ENCODE measurements at places on chromosomes 7 and 10. TPM values are rescaled to one million over a fixed set of nuclear protein-coding genes. Genes with fewer than 3 reads are reported as not detected.

Gene GIMAP7
- not detected for total RNA-seq

Gene NUTM2D
- 0.56 TPM for total RNA-seq

Gene ODAD2
- total RNA-seq = 1.1 TPM

Gene MYO1G
- under 0.01 TPM for total RNA-seq

Gene ASB15
- total RNA-seq = not detected

Gene SPDYE5
- total RNA-seq = not detected

Gene FKBP6
- total RNA-seq = not detected

Gene SMARCD3
- 37.5 TPM for total RNA-seq

Gene MOGAT3
- total RNA-seq = not detected

Gene RALA
- total RNA-seq = 15.8 TPM

Gene FGL2
- 1.3 TPM for total RNA-seq

Gene SLC16A12
- total RNA-seq = 1.6 TPM

Gene TUBAL3
- not detected for total RNA-seq

Gene CRTAC1
- not detected for total RNA-seq

Gene ASB10
- not detected for total RNA-seq

Gene MPP7
- 1.4 TPM for total RNA-seq

Gene LRRC27
- 3.6 TPM for total RNA-seq

DNA sequence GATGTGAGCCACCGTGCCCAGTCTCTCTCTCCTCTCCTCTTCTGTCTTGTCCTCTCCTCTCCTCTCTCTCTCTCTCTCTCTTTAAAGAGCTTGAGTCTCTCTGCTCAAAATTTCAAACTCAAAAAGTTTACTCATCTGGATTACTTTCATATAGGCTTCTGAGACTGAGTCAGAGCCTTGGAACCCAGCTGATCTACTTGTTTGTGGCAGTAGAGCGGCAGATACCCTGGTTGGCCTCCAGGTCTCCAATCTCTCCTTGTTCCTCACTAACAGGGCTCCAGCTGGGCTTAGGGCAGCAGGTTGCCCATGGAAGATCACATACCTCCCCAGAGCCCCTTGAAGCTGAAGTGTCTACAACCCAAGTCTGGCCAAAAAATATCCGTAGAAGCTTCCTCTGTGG, 51.0 kb downstream of the HHEX start:
- DNase-seq = peak; percentile 70

GRCh38 chr10:118504467-118505205, 90.8 kb downstream of the PRLHR start:
- peak; percentile 3 for DNase-seq

DNA sequence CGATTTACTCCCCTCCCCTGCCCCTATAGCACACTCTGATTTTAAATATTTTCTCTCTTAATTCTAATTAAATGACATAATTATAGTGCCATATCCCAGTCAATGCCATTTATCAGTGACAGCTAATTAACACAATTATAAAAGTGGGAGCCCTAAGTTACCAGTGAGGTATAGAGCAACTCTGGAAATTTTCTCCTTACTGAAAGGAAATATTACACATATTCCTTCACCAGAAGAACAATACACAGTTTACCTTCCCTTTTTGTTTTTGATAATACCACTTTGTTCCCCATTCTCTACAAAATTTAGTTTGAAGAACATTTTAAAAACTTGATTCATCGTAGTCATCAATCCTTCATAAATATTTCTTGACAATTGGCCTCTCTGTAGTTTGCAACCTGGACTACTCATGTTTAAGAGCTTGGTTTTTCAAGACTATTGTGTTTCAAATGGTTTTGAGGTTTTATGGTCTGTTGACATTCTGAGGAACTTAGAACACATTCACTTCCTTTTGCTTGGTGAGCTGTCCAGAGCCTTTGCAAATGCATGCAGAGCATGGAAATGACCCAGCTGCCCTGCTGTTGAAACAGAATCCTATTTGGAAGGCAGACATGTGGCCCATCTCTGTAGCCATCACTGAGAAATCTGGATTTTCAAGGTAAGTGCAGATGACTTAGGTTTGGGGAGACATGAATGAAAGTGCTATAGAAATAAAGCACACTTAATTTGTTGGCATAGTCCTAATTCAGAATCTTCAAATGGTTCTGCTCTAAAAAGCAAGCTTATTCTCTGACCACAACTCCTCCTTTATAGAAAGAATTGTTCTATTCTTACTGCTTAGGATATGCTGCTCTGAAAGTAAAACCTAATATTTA, at the start of gene GPR141:
GPR141 (plus strand) TSS at position 521 of the 875 bp plus-strand sequence. CDS start 56,628 bp downstream, outside the sequence.
- DNase-seq = no peak

GRCh38 chr10:23433701-23434100, 5.2 kb upstream of the OTUD1 start:
- DNase-seq = no peak

DNA sequence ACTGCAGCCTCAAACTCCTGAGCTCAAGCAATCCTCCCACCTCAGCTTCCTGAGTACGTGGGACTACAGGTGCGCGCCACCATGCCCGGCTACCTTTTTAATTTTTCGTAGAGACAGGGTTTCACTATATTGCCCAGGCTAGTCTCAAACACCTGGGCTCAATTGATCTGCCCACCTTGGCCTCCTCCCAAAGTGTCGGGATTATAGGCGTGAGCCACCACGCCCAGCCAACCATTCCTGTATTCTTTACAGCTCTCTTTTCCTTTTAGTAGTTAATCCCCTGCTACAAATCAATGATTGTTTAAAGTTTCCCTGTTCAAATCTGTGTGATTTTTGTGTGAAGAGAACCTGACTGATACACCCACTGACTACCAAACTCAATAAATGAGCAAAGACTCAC, 75.4 kb upstream of the SVIL start:
- DNase-seq = no peak

- DNase-seq = no peak
Observed at GRCh38 chr7:39271402-39271801, 293.7 kb downstream of the POU6F2 start.

DNA sequence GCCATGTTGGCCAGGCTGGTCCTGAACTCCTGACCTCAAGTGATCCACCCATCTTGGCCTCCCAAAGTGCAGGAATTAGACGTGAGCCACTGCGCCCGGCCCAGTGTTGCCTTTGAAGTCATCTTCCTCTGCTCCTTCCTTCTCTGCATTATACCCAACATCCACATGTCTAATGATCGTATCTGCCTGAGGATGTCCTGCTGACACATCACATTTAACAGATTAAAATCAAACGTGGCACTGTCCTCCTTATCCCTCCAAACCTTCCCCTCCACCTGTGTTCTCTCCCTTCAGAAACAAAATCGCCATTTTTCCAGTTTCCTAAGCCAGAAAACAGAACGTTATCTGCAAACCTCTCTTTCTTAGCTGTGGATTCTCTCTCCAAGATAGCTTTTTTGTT, 8.4 kb upstream of the SDK1 start:
- DNase-seq = no peak

GRCh38 chr7:4712281-4713182, 30.4 kb downstream of the FOXK1 start:
- peak; percentile 36 for DNase-seq

DNA sequence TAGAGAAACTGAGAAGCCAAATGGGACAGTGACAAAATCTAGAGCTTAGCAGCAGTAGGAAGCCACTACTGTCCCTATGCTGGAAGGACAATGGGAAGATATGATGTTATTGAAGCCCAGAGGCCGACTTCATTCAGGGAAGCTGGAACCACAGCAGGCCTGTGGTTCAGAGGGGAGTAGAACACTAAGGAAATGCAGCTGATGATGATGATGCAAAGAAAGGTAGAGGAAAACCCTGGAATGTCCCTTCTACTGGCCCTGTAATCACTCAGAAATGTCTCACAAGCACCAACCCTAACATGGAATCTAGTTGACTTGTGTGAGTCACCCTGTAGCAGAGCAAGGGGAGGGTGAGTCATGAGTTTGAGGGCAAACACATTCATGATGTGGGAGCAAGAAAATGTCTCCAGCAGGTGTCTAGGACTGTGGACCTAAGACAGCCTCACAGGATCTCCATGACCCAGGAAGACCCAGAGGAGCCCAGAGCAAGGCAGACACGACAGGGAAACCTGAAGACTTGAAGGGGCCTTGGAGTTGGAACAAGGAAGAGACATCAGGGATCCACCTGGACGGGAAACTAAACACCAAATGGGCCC, 37.0 kb upstream of the LRRC17 start:
- peak; percentile 100 for DNase-seq

- peak; percentile 43 for DNase-seq
Observed at GRCh38 chr7:155815332-155816191, 3.3 kb upstream of the SHH start.

GRCh38 chr7:126398851-126399529, 853.8 kb downstream of the GRM8 start:
- DNase-seq = no peak

- DNase-seq = no peak
Observed at GRCh38 chr10:133592716-133593115, 27.3 kb upstream of the SYCE1 start.

DNA sequence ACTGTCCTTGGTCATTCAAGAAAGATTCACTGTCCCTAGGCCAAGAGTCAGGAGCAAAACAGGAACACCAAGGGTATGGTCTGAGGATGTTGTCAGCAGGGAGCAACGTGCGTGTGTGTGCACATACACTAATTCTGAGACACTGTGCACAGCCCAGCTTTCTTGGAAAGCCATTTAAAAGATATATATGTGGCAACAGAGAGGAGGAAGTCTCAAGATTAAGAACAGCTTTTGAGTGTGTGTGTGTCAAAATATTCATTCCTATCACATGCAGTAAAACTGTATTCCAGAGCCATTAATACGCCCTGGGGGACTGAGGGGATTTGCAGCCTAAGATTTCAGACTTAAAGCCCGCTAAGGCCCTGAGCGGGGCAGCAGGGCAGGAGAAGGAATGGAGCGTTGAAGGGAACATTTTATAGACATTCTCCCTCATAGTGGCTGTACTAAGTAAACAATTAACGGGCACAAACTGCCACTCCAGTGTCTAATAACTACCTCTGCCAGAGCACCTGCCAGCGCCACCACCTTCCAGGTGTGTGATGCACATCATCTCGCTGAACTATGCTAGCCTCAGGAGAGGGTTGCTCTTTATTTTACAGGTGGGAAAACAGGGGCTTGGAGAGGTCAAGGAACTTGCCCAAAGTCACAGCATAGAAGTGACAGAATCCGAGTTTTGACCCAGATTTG, 2.0 kb downstream of the NOD1 start:
- DNase-seq = no peak

DNA sequence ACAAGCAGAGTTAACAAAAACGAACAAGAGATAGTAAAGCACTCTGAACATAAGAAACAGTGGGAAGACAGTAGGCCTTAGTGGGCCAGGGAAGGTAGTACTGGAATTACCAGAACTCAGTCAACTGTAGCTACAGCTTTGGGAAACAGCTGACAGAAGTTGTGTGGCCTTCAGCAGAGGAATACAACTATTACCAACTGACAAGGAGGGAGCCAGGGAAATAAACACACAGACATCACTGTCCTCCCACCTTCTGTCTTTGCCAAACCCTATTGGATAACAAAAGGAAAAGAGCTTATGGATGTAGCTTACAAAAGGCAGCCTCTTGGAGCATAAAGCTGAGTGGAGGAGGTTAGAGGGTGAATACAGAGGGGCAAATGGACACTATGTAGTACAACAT, 15.4 kb downstream of the MICU1 start:
- peak; percentile 12 for DNase-seq

GRCh38 chr7:30070052-30070451, 41.8 kb downstream of the PLEKHA8 start:
- no peak for DNase-seq

GRCh38 chr10:91879515-91880170, 29.6 kb downstream of the FGFBP3 start:
- DNase-seq = no peak

DNA sequence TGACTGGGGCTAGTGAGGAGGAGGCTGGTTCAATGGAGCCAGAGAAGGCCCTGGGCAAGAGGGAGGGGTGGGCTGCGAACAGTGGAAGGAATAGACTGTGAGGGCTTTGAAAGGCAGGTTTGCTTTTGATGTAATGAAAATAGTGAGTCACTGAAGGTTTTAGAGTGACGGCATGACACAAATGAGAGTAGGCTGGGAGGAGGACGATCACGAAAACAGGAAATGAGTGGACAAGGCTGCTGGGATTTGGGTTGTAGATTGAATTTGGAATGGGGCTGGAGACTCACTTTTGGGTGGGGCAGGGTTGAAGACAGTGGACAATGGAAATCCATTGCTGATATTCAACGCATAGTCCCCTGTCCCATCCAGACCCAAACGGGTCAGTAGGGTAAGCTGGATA, 139.6 kb downstream of the CDH23 start:
- DNase-seq = no peak

GRCh38 chr7:76225379-76225778, 23.7 kb downstream of the SRRM3 start:
- DNase-seq = peak; percentile 23

GRCh38 chr10:32333849-32334248, 13.1 kb downstream of the EPC1 start:
- DNase-seq = no peak

DNA sequence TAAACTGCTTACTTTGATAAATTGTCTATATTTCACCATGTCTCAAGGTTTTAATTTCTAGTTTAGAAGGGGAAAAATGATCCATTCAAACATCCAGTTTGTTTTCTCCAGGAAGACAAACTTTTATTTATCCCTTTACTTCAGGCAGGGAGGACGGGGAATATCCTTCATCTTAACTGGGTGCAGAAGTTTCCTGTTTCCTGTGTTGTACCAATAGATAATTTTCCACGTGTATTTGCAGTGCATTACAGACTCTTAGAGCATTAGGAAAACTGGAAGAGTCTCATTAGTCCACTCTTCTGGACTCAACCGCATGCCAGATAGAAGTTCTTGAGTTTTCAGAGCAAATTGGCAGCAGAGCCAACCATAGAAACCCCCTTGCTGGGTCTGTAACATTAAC, 39.4 kb upstream of the PIP4K2A start:
- no peak for DNase-seq

GRCh38 chr7:8491544-8492489, 58.4 kb downstream of the NXPH1 start:
- no peak for DNase-seq

- DNase-seq = peak; percentile 78
Observed at GRCh38 chr7:46775776-46776175, 806.1 kb downstream of the TNS3 start.

- DNase-seq = no peak
Observed at GRCh38 chr7:157708919-157709295, 372.1 kb downstream of the DNAJB6 start.

All from IMR-90 (cell line).